ENCODE measurements at places on chromosomes 12 and 14. TPM values are rescaled to one million over a fixed set of nuclear protein-coding genes. Genes with fewer than 3 reads are reported as not detected.

The ADAMTS20 gene
- total RNA-seq: not detected

The CLEC4C gene
- total RNA-seq: not detected

The PAN2 gene
- 25.0 TPM for total RNA-seq

The PTPRO gene
- 0.20 TPM for total RNA-seq

The SLC25A21 gene
- 1.1 TPM for total RNA-seq

The C12orf54 gene
- total RNA-seq: not detected

The PDE3A gene
- total RNA-seq: 0.39 TPM

The SFSWAP gene
- total RNA-seq: 25.0 TPM

The LRRK2 gene
- total RNA-seq: 4.8 TPM

The EAPP gene
- 30.7 TPM for total RNA-seq

The OR11H7 gene
- total RNA-seq: not detected

The PIK3C2G gene
- total RNA-seq: not detected

The LRRC10 gene
- total RNA-seq: not detected

The DLGAP5 gene
- total RNA-seq: 33.8 TPM

The OVCH1 gene
- total RNA-seq: 0.98 TPM

The KDM5A gene
- total RNA-seq: 37.1 TPM

The TAS2R14 gene
- total RNA-seq: 3.7 TPM

The MIP gene
- not detected for total RNA-seq

The GUCY2C gene
- total RNA-seq: not detected

The GALNT8 gene
- 0.39 TPM for total RNA-seq

The SYCP3 gene
- total RNA-seq: 0.39 TPM

The PARP11 gene
- total RNA-seq: 6.1 TPM

The KRT7 gene
- 0.78 TPM for total RNA-seq

The RFX4 gene
- total RNA-seq: not detected

The COX8C gene
- not detected for total RNA-seq

The APOLD1 gene
- total RNA-seq: 5.1 TPM

The NANOG gene
- total RNA-seq: not detected

The MYH6 gene
- not detected for total RNA-seq

The ARHGAP9 gene
- total RNA-seq: under 0.01 TPM

The TSPAN19 gene
- total RNA-seq: under 0.01 TPM

The CYP46A1 gene
- 0.37 TPM for total RNA-seq

The IFI27 gene
- total RNA-seq: 29.0 TPM

The IAPP gene
- not detected for total RNA-seq

The RNASE12 gene
- not detected for total RNA-seq

The RPL10L gene
- not detected for total RNA-seq

The CDCA3 gene
- 36.4 TPM for total RNA-seq

The ESR2 gene
- not detected for total RNA-seq

The ACRBP gene
- 0.78 TPM for total RNA-seq

The NID2 gene
- total RNA-seq: 61.7 TPM

The MANSC1 gene
- total RNA-seq: 3.3 TPM

The SLC5A8 gene
- not detected for total RNA-seq

The GYS2 gene
- total RNA-seq: not detected

The IL26 gene
- not detected for total RNA-seq

The IL23A gene
- total RNA-seq: 0.20 TPM

The KRT75 gene
- total RNA-seq: not detected

The AREL1 gene
- total RNA-seq: 33.8 TPM

The C12orf50 gene
- total RNA-seq: not detected

The CLEC2A gene
- not detected for total RNA-seq

The DMAC2L gene
- 4.9 TPM for total RNA-seq

The SERPINA5 gene
- not detected for total RNA-seq

The TAS2R20 gene
- 4.3 TPM for total RNA-seq
